ENCODE measurements at places on chromosomes 6 and 20. TPM values are rescaled to one million over a fixed set of nuclear protein-coding genes. Genes with fewer than 3 reads are reported as not detected.

DNA sequence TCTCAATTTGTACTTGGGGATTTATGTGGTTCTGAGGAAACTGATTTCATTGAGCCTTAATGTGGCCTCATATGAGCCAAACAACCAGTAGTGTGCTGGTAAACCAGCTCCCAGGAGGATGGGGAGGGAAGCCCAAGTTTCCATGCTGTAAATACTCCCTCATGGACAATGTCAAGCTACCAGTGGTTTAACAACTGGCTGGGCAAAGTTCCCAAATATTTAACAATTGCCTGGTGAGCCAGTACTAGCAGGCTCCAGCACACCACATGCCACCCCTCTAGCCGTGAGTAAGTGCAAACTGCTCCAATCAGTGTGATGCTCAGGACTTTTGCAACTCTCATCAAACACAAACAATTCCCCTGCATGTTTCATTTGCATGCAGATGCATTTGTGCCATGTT is 19.2 kb upstream of the CDKN1A start:
- DNase-seq = no peak

DNA sequence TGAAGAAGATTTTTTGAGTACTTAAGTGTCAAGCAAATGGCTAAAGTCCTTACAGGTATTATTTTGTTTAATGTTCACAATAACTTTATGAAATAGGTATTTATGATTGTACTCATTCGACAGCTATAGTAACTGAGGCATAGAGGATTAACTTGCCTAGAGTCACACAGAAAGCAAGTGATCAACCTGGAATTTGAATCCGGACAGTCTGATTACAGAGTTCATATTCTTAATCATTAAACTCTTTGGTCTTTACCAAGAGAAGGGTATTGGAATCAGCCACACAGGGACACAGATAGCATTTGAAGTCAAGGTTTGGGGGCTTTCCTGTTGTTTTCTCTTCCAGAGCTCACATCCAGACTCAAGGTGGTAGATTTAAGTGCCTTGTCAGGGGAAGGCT is 69.7 kb downstream of the ISM1 start:
- DNase-seq = no peak

GRCh38 chr6:126698732-126699240 is 358.9 kb downstream of the CENPW start:
- no peak for DNase-seq

DNA sequence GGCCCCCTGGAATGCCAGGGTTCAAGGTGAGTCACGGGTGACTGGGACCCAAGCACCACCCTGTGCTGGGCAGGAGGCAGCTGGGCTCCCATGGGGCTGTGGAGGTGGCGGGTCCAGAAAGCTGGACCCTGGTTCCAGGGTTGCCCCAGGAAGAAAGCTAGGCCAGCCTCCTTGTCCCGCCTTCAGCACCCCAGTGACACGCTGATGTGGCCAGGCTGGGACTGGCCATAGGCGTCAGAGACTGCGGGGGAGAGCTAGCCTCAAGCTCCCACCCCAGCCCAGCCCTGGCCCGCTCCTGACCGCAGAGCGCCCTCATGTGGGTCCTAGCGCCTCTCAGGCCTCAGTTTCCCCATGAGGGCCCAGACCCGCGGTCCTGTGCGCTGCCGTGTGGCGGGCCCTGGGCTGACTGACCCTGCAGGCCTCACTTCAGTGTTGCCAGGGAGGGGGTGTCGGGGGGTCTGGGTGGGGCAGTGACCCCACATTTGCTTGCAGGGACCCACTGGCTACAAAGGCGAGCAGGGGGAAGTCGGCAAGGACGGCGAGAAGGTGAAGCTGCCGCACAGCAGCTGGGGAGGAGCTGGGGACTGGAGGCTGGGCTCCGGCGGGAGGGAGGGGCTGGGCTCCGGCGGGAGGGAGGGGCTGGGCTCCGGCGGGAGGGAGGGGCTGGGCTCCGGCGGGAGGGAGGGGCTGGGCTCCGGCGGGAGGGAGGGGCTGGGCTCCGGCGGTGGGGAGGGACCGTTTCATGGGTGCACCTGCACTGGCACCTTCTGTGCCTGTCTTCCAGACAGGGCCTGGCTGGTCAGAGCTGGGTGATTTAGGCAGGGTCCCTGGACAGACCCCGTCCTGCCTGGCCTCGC is 7.9 kb downstream of the COL9A3 start:
- no peak for DNase-seq

DNA sequence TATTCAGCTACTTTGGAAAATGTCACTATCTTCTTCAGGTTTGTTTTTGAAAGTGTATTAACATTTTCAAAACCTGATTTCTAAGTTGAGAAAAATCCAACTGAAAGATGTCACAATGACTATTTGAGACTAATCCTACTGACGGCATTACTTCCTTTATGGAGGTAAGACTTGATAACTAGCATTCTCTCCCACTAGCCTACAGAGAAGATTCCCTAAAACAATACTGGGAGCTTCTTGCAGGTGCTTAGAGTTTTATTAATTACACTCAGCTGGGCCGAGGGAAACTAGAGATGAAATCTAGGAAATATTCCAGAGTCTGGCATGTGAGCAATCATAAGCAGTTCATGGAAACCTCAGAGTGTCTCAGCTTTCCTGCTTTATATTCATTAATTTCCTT is 114.0 kb downstream of the LCA5 start:
- DNase-seq = no peak

DNA sequence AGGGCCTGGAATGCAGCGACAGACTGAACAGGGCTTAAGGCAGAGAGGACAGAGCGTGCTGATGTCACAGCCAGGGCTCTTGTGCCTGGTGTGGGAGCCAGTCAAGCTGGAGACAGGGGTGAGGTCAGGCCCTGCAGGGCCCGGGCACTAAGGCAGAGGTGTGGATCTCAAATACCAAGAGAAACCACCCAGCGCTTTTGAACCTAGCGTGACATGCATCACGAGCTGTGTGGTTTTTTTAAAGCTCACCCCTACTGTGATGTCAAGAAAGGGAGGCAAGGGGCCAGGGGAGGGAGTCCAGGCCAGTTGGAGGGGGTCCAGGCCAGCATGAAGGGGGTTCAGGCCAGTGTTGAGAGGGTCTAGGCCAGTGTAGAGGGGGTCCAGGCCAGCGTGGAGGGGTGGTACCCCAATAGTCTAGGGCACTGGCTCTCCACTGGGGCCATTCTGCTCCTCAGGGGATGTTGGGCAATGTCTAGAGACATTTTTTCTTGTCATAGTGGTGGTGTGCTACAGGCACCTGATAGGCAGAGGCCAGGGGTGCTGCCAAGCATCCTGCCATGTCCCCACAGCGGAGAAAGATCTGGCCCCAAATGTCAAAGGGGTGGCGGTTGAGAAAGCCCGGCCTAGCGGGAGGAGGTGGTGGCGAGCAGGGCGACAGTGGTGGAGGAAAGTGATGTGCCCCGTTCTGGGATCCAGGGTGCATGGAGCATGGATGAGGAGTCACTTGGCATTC is 42.6 kb downstream of the RBM38 start:
- no peak for DNase-seq

DNA sequence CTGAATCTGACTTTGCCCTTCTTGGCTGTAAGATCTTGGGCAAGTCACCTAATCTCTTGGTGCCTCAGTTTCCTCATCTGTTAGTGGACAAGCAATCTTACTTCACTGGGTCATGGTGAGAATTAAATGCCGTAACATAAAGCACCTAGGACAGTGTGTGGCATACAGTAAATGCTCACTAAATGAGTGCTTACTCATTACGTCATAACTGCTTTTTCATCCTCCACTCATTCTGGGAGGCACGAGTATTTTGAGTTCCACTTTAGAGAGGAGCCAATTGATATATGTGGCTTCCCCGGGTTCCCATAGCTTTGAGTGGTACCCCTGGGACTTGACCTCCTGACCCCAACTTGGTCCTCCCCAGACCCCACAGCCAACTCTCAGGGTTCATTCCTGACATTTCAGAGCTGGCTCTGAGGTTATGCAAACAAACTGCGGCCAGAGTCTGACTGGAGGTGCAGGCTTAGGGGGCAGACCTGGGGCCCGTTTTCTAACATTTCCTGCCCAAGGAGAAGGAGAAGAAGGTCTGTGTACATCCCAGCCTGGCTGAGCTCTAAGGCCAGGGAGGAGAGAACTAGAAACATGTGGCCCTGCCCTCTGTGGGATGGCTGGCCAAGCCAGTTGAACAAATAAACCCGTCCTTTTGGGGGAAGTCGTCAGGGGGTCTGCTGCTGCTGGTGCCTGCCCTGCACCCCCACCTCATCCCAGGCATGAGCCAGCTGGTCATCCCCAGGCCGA is 5.8 kb downstream of the ANGPT4 start:
- no peak for DNase-seq

- no peak for DNase-seq
Observed at GRCh38 chr6:138805016-138805765, 9.3 kb downstream of the ECT2L start.

GRCh38 chr20:1357921-1358671 is 29.2 kb upstream of the SDCBP2 start:
- no peak for DNase-seq

DNA sequence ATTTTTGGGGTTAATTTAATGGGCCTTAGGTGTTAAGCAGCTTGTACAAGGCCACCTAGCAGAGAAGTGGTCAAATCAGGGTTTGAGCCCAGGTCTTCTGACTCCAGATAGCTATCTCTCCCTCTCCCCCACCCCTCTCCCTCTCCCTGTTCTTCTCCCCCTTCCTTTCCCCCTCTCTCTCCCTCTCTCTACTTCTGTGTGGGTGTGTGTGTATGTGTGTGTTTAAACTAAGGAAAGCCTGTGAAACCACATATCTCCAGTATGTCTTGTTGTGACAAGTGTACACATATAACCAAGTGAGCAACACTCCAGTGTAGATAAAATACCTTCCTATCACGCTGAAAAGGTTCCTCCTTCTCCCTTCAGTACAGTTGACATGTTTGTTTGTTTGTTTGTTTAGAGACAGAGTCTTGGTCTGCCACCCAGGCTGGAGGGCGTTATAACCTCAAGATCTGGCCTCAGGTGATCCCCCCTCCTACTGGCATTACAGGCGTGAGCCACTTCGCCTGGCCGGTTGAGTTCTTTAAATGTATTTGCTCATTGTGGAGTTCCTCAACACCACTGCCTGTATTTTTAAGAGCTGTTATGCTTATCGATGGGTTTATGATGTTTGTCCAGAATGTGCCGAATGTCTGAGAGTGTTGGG is 140.4 kb downstream of the JARID2 start:
- DNase-seq = no peak

DNA sequence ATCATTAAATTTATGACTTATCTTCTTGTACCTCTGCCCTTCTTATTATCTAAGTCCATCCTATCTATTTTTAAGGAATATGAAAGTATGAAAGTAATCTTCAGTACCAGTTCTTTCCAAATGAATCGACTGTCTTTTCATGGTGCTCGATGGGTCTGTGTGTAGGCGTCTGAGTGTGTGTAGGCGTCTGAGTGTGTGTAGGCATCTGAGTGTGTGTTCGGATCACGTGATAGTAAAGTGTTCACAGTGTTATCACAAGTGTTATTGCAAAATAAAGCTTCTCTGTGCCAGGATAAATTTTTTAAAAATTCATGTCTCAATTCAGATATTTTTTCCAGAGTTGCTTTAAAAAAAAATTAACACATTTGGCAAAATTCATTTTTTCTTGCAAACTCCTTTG is 58.3 kb downstream of the BMP6 start:
- no peak for DNase-seq

DNA sequence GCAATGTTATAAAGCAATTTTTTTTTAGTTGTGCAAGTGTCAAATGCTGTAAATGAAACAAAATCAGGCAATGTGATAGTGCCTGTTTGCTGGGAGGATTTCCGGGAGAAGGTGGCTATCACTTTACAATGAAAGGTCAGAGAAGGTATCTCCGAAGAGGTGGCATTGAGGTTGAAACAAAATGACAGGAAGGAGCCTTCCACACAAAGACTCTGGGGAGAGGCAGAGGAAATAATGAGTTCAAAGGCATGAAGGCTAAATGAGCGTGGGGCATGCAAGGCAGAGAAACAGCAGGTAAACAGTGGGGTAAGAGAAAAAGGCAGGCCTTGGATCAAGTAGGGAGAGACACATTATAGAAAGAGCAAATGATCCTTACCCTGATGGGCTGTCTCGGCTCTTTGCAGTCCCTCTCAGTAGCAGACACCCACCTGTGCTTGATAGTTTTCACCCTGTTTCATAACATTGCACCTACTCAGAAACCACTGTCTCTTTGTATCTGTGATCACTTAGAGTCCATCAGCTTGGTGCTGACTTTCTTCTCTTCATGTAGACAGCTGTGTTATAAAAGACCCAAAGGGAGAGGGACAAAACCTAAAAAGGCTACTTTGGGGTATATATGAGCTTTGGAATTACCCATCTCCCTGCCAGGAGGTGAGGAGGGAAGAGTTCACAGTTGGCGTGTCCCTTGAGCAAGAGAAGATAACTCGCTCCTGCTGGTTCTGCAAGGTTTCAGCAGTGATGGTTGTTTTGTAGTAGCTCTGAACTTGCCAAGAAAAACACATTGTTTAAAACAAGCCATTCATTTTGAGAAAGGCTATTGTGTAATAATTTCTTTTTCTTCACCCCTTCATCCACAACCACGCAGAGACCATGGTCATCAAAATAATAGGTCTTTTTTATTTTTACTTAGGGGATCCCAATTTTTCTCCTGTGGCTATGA is 22.3 kb downstream of the NRN1 start:
- no peak for DNase-seq

DNA sequence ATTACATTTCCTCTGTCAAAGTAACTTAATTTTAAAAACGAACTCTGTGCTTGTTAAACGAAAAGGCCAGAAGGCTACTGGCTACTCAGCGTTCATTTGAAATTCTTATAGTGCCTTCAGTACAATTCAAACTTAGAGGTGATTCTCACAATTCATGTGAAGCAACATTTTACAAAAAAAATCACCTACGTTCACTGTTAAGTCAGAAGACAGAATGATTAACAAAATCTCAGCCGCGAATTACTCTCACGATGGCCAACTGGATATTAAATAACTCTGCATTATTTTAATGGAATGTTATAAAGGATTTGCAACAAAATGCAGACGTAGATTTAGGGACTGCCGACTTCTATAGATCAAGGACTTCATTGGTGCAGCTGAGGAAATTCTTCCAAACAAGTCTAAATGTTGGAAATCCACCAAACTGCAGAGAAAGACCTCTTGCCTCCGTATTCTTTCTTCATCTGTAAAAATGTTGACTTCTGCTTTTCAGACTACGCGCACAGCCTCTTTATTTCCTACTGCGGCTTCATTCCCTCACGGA is 1.6 kb upstream of the QKI start:
- DNase-seq = no peak

DNA sequence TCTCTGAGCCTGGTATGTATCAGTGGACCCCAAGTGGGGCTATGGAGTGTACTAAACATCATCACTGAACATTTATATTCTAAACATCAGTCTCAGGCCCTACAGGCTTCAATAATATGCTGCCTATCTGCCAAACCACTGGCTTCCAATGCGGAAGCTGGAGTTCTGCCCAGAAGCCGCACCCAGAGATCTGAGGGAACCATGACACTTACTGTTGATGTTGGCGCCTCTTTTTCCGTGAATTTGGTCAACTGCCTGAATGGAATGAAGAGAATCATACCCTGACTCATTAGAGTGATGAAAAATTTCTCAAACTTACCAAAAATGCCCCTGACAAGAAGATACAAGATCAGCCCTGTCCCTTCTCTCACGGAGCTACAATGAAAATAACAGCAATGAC is 66.2 kb downstream of the SLC22A23 start:
- DNase-seq = no peak

Gene GMPR
- 14.9 TPM for polyA plus RNA-seq

Gene BTN2A1
- 34.3 TPM for polyA plus RNA-seq

Gene GSTA5
- not detected for polyA plus RNA-seq

Measured in right renal cortex interstitium (tissue), 3 donors.